ENCODE measurements at places on chromosomes 3 and 15.
A peak's percentile ranks its signal among the peaks of the same experiment; 100 is the strongest.

DNA sequence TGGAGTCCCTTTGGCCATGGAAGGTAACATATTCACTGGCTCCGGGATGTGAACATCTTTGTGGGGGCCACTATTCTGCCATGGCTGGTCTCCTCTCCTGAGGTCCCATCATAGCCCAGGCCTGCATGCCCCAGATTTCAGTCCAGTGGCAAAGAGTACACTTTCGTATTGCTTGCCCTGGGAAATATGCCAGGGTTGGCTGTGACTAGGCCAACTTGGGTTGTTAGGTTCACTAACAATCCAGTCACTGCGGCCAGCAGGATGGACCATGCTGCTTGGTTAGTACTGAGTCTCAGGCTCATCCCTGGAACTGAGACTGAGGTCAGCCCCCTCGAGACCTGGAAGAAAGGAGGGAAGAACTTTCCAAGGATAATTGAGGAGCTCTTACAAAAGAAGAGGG lies 9.8 kb upstream of the EEFSEC start:
- no peak overlapping the region for H3K4me3 ChIP-seq

DNA sequence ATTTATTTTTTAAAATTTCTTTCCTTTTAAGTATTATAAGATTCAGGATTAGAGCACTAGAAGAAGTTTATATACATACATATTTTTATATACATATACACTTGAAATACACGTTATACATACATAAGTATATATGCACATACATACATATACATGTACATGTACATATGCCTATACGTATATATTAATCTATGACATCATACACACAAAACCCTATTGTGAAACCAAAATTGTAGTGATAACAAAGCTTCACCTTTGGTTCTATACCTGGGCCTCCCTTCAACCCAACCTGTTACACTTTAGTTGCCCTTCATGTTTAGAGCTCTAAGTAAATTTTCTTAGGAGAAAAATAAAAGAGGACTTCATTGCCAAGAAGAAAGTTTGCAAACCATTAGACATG lies 17.0 kb downstream of the AADACL2 start:
- no peaks in the 10 kb centered on the region for H3K4me1 ChIP-seq
- DNase-seq = no peak
- no peak overlapping the region for H3K4me3 ChIP-seq
- H3K27me3 ChIP-seq = no peaks in the 10 kb centered on the region
- no peak overlapping the region for H3K27ac ChIP-seq

GRCh38 chr3:167481164-167481563 lies 7.3 kb upstream of the SERPINI2 start:
- H3K4me3 ChIP-seq = no peak overlapping the region
- no peak for DNase-seq
- H3K27me3 ChIP-seq = no peaks in the 10 kb centered on the region
- H3K27ac ChIP-seq = no peak overlapping the region
- no peaks in the 10 kb centered on the region for H3K36me3 ChIP-seq

DNA sequence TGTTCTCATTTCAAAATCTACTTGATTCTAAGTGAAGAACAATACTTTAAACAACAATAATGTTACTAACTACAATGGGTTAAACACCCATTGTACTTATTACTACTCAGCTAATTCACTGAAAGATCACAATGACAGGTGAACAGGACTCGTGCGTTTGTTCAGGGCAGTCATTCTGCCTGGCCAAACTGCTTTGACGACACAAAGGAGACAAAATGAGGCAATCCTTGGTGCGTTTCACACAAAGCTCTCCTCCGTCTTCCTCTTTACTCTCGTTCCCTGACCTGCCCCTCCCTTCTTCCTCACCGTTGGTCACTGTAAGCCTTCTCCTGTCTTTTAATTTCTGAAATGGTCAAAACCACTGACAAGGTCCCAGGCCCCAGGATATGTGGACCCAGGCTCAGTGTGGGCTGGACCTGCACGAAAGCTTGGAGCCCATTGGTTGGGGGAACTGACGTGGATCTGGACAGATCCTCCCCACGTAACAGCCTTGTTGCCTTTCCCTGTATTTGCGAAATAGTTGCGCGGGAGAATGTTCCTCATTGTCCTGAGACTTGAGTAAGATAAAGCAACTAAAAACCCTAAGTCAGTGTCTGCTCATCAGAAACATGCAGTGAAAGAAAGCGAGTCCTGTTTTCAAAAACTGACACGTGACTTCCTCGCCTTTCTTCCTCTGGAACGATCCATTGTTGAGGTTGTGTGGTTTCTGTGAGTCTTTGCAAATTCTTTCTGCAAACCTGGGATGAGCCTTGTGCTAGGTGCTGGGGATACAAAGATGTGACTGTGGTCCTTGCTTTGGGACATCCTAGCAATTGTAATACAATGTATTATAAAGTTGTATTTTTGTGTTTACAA lies 147.1 kb upstream of the RGMA start:
- DNase-seq = no peak
- peaks cover 12% of the 10 kb centered on the region for H3K27me3 ChIP-seq
- H3K36me3 ChIP-seq = no peaks in the 10 kb centered on the region
- H3K4me1 ChIP-seq = peaks cover 21% of the 10 kb centered on the region
- H3K27ac ChIP-seq = no peak overlapping the region
- peak overlapping the region; percentile 68 for H3K4me3 ChIP-seq

GRCh38 chr3:61288446-61288845 lies 37.2 kb upstream of the FHIT start:
- H3K36me3 ChIP-seq = no peaks in the 10 kb centered on the region
- H3K27me3 ChIP-seq = no peaks in the 10 kb centered on the region
- DNase-seq = no peak
- H3K27ac ChIP-seq = no peak overlapping the region
- H3K4me3 ChIP-seq = no peak overlapping the region

- H3K36me3 ChIP-seq = peaks cover 5% of the 10 kb centered on the region
- no peak overlapping the region for H3K27ac ChIP-seq
- peak overlapping the region; percentile 86 for H3K4me3 ChIP-seq
- H3K4me1 ChIP-seq = peaks cover 27% of the 10 kb centered on the region
- no peak for DNase-seq
These were observed 1.5 kb upstream of the SLC35G2 start for GRCh38 chr3:136817448-136817847.

GRCh38 chr15:60390871-60391501 lies 6.8 kb downstream of the ANXA2 start:
- H3K4me3 ChIP-seq = no peak overlapping the region
- peaks cover 87% of the 10 kb centered on the region for H3K4me1 ChIP-seq
- H3K27me3 ChIP-seq = no peaks in the 10 kb centered on the region
- peak overlapping the region; percentile 81 for H3K27ac ChIP-seq

GRCh38 chr3:178771511-178771910 lies 235.3 kb downstream of the KCNMB2 start:
- no peak overlapping the region for H3K4me3 ChIP-seq
- no peaks in the 10 kb centered on the region for H3K4me1 ChIP-seq
- no peak for DNase-seq
- no peak overlapping the region for H3K27ac ChIP-seq

- H3K27me3 ChIP-seq = peaks cover 7% of the 10 kb centered on the region
- H3K4me3 ChIP-seq = no peak overlapping the region
- H3K27ac ChIP-seq = no peak overlapping the region
These were observed 166.8 kb downstream of the IL1RAP start for GRCh38 chr3:190680691-190681090.

- peak overlapping the region; percentile 73 for H3K27ac ChIP-seq
- peaks cover 81% of the 10 kb centered on the region for H3K27me3 ChIP-seq
- H3K4me1 ChIP-seq = peaks cover 10% of the 10 kb centered on the region
- H3K36me3 ChIP-seq = peaks cover 2% of the 10 kb centered on the region
These were observed 14.1 kb downstream of the SOX2 start for GRCh38 chr3:181725830-181726229.

DNA sequence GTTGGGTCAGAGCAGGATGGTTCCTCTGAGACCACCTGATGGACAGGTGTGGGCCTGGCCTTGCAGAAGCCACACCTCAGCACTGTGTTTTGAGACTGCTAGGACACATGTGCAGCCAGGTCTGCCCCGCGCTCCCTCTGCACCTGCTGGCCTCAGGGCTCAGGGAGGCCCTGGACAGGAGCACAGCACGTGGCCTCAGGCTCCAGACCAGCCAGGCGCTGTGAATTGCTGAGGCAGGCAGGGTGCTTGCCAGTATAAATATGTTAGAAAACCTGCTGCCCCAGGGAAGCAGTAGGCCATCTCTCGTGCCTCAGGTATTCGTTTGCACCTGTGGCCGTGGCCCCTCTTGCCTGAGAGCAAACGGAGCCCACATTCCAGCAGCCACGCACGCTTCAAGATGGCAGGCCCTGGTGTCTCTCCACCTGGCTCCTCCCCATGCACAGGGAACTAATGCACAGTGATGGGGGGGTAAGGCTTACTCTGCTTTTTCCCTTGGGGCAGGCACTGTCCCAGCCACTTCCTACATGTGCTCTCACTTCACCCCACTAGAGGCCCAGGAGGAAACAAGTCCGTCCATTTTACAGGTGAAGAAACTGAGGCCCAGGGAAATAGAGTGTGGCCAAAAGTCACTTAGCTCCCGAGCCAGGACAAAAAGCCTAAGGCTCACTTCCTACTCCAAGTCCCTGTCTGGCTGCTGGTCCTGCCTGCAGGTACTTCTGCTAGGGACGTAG lies 20.4 kb downstream of the SEC61A1 start:
- peaks cover 5% of the 10 kb centered on the region for H3K27me3 ChIP-seq
- no peak for DNase-seq
- no peak overlapping the region for H3K27ac ChIP-seq
- H3K4me1 ChIP-seq = peaks cover 7% of the 10 kb centered on the region
- peaks cover 23% of the 10 kb centered on the region for H3K36me3 ChIP-seq
- no peak overlapping the region for H3K4me3 ChIP-seq

DNA sequence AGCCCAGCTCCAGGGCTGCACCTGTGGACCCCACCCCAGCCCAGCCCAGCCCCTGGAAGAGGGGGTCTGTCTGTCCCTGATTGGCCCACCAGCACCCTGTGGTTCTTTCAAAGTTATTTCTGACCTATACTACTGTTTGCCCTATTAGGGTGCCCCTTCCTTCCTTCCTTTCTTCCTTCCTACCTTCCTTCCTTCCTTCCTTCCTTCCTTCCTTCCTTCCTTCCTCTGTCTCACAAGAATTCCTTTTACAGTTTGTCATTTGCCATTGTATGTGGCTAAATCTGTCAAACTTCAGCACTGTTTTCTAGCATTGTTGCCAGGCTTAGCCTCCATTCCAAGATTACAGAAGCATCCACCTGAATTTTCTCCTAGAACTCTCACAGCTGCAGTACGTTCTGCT lies 66.9 kb downstream of the KLF15 start:
- H3K4me3 ChIP-seq = no peak overlapping the region
- no peaks in the 10 kb centered on the region for H3K36me3 ChIP-seq
- DNase-seq = no peak
- H3K4me1 ChIP-seq = peaks cover 4% of the 10 kb centered on the region
- peaks cover 48% of the 10 kb centered on the region for H3K27me3 ChIP-seq
- no peak overlapping the region for H3K27ac ChIP-seq

GRCh38 chr3:21901484-21901883 lies 150.5 kb upstream of the ZNF385D start:
- H3K36me3 ChIP-seq = no peaks in the 10 kb centered on the region
- no peaks in the 10 kb centered on the region for H3K4me1 ChIP-seq
- no peak overlapping the region for H3K4me3 ChIP-seq
- H3K27ac ChIP-seq = no peak overlapping the region

DNA sequence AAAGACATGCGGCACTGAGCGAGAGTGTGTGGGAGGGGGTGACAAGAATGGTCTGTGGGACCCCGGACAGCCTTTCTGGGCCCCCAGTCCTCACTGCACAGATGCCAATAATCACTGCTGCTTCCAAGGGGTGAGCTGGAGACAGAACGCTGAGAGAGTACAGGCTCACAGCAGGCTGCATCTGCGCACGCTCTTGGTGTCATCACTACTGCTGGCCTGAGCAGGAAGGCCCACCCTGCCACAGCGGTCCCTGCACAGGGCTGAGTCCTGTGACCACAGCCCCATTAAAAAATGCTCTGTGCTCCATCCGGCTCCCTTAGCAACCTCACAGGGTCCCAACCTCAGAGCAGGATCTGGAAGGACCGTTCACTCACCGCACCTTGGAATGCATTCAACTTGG lies 205.5 kb upstream of the NSMCE3 start:
- H3K4me3 ChIP-seq = no peak overlapping the region
- no peak for DNase-seq
- H3K36me3 ChIP-seq = no peaks in the 10 kb centered on the region
- no peak overlapping the region for H3K27ac ChIP-seq
- no peaks in the 10 kb centered on the region for H3K27me3 ChIP-seq
- no peaks in the 10 kb centered on the region for H3K4me1 ChIP-seq

DNA sequence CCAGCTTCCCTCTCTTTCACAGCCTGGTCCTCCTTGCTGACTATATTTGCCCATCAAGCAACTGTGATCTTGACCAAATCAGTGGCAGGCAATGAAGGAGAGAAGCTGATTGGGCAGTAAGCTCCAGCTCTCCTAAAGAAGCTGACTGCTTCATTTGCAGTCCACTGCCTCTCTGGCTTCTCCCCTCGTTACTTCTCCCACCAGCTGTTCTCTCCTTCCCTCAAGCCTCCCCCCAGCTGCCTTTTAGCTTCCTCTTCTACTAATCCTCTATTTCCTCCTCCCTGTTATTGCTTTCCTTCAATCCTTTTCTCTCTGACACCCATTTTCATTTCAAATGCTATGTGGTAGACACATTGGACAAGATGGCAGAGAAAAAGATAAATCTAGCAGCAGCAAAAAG lies 474.7 kb upstream of the UBE2E2 start:
- no peaks in the 10 kb centered on the region for H3K27me3 ChIP-seq
- H3K4me3 ChIP-seq = no peak overlapping the region
- H3K36me3 ChIP-seq = no peaks in the 10 kb centered on the region
- DNase-seq = no peak

DNA sequence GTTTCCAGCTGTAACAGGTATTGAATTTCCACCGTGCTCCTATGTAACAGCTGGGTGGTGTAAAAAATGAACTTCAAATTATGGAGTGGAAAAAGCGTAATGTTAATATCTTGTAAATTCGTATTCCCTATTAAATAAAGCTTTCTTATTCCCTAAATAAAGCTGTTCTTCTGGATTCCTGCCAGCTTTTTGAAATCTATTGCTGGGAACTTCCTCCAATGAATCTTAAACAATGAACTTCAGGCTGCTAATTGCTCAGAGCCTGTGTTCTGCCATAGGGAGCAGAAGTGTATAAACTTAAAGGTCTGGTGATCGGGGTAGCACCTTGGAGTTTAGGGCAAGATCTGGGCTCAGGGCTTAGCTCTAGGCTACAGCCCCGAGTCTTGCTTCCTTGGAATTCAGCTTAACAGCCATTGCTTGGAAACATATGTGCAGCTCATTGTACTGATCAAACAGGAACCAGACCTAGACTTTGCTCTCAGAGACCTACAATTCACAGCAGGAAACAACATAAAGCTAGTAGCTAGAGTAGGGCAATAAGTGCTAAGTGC lies 1.4 kb downstream of the ARL14 start:
- no peaks in the 10 kb centered on the region for H3K36me3 ChIP-seq
- no peak overlapping the region for H3K4me3 ChIP-seq
- no peaks in the 10 kb centered on the region for H3K4me1 ChIP-seq
- no peaks in the 10 kb centered on the region for H3K27me3 ChIP-seq
- DNase-seq = no peak
- H3K27ac ChIP-seq = no peak overlapping the region

DNA sequence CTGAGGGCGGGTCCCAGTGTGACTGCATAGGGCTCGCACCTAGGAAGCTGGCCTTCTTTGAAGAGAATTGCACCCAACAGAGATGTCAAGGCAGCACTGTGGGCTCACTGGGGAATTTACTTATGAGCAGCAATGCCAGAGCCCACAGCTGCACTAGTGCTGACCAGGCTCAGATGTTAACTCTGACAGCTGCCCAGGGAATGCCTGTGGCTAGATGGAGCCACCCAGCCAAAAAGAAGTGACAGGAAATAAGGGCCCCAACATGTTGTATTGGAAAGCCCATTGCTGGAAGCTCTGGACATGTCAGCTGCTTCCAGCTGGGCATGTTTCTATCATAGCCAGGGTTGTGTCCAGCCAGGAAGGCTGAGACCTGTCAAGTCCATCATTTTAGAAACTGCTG lies 90.9 kb upstream of the ZNF280D start:
- DNase-seq = no peak
- peaks cover 7% of the 10 kb centered on the region for H3K4me1 ChIP-seq
- no peak overlapping the region for H3K4me3 ChIP-seq
- H3K36me3 ChIP-seq = no peaks in the 10 kb centered on the region
